ENCODE measurements at places on chromosomes 11 and 22.

- no peak for DNase-seq
Observed at GRCh38 chr11:93700830-93701229, 39.3 kb downstream of the CEP295 start.

DNA sequence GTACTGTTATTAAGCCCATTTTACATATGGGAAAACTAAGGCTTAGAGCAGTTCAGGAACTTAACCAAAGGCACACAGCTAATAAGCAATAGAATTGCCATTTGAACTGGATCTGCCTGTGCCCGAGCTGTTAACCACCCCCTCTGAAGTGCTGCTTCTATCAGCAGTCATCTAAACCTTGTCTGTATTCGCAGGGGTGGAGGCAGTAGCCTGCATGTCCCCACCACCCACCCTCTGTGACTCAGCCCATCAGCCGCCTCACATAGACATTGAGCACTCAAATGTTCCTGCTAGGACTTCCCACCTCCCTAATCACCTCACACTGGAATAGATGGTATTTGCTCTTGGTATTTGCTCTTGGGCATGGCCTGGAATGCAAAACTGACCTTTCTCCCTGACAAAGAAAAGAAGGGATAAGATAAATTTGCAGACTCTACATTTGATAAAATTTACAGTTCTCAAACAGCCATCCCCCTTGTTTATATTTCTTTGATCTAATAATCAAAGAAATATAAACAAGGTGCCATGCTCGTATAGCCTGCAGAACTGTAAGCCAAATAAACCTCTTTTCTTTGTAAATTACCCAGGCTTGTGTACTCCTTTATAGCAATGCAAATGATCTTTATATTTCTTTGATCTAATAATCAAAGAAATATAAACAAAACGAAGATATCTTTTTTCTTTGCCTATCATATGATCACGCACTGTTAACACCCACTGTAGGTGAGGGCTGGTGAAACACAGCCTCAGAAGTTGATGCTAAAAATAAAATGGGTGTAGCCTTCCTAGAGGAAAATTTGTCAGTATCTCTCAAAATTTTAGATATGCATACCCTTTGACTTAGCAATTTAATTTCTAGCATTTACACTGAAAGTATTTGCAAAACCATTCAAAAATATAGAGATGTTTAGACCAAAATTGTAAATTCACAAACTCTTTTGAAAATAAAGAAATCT lies 15.9 kb downstream of the DKK3 start:
- no peak for DNase-seq

DNA sequence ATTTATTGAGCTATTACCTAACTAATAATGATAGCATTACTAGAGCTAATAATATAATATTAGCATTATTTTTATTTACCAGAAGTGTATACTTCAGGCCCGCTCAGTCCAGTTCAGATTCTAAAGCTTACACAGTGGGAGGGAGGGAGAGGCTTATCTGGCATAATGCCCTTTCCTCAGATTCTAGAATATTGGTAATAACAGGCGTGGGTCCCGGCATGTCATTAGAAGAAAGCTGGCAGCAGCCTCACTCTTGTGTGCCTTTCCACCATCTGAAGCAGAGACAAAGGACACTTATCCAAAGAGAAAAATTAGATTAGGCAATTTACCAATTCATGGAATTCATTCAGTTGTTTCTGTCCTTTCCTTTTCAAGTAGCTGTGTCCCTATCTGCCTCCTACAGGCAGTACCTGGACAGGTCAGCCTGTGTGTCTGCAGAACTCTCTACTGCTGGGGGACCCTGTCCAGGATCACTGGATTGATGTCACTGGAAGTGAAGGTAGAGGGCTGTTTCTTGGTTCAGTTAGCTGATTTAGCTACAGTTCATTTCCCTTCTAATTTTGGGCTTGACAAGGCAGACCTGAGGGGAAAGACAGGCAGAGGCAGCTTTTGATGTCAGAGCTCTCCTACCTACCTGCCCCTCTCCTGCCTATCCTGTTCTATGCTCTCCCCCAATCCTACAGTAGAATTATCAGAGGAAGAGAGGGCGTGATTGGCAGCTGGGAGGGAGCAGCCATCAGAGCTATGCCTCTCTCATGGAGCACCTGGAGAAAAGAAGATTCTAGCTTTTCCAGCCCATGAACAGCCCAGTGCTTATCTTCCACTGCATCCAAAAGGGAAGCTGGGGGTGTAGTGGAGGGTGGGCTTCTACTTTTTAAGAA lies 20.3 kb upstream of the CCDC90B start:
- DNase-seq: no peak

DNA sequence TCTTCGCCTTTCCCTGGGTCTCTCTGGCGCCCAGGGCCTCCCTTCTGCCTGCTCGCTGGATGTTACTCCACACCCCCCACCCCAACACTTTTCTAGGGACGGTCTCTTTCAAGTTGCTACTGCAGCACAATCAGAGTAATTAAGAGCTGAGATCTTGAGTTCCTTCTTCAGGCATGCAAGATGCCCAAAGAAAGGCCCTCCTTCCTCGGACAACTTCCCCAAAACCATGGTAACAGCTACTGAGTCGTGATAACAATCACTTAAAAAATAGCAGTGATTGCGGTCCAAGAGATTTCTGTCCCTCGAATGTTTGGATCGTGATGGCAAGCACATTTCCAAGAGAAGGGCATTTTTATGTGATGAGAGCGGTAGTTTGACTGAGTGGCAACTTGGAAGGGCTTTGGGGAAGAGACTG lies 638 bp upstream of the TENM4 start:
- no peak for DNase-seq

DNA sequence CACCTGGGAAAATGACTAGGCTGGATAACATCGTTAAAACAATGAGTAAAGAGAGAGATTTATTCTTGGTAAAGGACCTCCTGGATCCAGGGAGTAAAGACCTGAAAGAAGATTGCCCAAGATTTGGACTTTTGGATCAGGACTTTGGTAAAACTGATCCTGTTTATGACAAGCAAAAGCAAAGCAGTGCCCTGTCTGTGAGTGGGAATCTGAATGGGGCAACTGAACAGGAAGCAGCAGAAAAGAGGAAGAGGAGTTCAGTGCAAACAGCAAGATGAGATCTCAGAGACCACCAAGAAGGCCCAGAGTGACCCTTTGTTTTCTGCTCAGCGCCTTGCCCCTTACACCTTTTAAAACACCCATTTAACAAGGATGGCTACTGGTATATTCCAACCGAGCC lies 122.0 kb downstream of the VPREB1 start:
- DNase-seq: no peak

Data from T-helper 9 cell (primary cell).